Right renal pelvis (tissue), 4 donors: ENCODE measurements at places on chromosomes 13 and 19.

GRCh38 chr13:68690567-68690966 is 1417.1 kb upstream of the ATXN8OS start:
- no peak for DNase-seq

GRCh38 chr19:30479231-30479630 is 107.0 kb downstream of the ZNF536 start:
- no peak for DNase-seq

- no peak for DNase-seq
Observed at GRCh38 chr19:44003461-44004009, 778 bp downstream of the ZNF230 start.

GRCh38 chr19:36182612-36183244 is 30.5 kb upstream of the COX7A1 start:
- DNase-seq = no peak

DNA sequence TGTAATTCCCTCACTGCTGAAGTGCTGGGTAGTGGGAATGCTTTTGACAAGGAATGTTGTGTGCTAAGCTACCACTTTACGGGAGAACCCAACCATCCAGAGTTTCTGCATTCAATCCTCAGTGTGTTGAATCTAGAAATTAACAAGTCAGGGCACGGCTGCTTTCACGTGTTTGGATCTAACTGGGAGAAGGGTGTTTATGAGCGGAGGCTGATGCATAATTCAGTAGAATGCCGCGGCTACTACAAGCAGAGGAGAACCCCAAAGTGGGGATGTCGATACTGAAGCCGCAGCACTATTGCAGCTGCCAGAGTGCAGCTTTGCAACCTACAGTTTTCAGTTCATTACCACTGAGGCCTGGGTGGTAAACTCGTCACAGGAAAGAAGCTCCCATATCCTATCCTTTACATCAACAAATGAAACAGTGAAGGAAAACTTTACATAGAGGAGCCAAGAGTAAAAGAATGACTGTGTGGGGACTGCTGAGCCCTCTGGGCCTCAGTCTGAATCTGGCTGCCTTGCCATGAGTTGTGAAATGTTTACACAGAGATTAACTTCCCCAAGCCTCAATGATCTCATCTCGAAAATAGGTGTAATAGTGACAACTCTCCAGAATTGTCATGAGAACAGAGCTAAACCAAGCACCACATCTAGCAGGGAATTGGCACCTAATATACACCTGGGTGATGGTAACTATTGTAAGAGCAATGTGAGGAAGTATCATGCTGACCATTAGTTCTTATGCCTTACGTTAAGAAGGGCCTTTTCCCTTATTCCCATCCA is 531.7 kb downstream of the MYO16 start:
- no peak for DNase-seq

- DNase-seq = no peak
Observed at GRCh38 chr13:93001866-93002461, 224.6 kb upstream of the GPC6 start.

GRCh38 chr13:62040078-62040477 is 624.4 kb upstream of the PCDH20 start:
- DNase-seq = no peak

DNA sequence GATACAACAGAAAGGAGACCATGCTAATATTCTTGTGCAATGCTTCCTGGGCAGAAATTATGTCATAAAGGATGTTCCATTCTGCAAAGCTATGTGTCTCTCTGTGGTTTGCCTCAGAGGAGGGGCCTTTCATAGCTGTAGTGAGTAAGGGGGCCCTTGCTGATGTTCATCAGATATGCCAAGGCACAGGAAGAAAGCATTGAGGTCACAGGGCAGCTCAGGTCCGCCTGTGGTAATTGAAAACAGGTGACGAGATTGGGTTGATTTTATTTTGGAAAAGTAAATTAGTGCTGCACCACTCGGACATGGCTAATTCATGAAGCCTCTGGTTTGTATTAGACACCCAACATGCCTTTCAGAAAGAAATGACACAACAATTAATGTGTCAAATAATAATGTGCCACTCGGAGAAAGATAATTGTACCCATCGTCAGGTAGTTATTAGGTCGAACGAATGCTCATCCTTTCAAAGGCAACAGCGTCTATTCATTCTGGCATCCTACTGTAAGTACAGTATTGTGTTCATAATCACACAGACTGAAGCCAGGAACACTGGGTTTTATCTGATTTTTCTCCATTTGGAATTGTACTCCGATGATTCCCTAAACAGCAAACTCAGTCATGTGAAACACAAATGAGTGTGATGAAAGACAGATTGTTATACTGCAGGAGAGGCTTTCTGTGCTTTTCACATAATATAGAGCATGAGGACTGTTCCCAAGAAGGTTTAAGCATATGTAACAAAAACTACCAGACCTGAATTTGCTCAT is 421.6 kb upstream of the KLF12 start:
- DNase-seq = no peak

GRCh38 chr19:980133-980998 is 3.8 kb upstream of the WDR18 start:
- DNase-seq = no peak

GRCh38 chr13:50574731-50575130 is 268.8 kb downstream of the DLEU7 start:
- DNase-seq = no peak

DNA sequence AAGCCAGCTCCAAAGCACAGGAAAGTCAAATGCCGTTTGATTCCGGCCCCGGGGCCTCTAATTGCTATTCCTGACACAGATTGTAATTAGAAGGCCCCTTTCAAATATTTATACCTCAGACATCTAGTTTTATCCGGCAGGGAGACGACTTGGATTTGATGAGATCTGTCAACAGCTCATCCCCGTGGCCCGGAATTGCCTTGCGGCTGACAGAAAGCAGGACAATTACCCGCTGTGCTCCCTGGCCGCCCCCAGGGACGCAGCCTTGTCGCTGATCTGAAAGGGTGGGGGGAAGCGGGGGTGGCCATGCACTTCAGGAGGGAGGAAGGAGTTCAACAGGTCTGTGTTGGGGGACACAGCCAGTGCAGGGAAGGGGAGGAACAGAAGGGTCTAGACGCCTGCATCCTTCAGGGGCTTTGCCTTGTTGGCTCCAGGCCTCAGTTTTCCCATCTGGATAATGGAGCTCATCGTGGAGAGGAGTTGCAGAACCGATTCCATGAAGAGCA is 1.8 kb upstream of the SHD start:
- no peak for DNase-seq

DNA sequence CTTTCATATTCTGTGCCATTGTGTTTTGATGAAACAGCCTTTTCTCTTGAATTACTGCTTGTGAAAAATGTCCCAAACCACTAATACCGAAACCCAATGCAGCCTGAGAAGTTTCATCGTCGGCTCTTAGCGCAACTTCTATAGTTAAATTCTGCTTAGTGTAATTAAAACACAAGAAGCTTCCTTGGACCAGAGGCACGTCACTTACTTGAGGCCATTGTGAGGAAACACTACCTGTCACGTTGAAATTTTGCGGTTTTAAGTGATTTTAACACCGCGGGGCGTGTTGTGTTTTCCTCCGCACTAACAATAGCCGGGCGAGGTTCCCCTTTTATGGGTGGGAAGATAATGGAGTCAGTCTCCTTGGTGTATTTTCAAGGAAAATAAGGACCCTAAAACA is 70.9 kb downstream of the GGACT start:
- DNase-seq = no peak

DNA sequence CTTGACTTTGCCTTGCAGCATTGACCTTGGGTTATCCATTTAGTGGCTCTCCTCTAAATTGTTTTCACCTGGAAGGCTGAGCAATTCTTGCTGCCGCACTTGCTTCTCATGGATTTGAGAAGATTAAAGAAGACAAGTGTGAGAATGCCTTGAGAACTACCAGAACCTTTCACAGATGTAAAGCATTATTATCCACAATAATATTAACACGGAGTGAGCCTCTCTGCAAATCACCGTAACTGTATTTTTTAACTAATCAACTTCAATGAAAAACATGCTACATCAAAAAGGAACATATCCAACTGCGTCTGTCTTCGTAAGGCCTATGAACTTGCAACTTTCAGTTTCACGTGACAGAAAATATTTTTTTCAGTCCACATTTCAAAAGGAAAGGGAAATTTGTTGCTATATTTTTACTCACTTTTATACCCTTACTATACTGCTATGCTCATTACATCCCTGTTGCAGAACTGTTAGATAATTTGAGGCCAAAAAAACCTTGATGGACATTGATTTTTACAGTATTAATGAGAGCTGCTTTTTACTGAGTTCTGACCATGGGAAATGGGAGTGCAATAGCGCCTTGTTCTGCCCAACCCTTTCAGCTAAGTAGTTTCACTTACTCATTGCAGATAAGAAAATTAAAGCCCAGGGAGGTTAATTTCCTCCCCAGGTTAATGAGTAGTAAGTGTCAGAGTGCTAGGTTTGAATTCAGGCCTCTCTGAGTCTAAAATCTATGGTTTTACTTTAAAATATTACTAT is 93.8 kb upstream of the RAP2A start:
- DNase-seq = no peak

- DNase-seq = no peak
Observed at GRCh38 chr13:52925775-52926285, 77.4 kb upstream of the PCDH8 start.

- no peak for DNase-seq
Observed at GRCh38 chr13:29698106-29698505, 102.6 kb upstream of the SLC7A1 start.

DNA sequence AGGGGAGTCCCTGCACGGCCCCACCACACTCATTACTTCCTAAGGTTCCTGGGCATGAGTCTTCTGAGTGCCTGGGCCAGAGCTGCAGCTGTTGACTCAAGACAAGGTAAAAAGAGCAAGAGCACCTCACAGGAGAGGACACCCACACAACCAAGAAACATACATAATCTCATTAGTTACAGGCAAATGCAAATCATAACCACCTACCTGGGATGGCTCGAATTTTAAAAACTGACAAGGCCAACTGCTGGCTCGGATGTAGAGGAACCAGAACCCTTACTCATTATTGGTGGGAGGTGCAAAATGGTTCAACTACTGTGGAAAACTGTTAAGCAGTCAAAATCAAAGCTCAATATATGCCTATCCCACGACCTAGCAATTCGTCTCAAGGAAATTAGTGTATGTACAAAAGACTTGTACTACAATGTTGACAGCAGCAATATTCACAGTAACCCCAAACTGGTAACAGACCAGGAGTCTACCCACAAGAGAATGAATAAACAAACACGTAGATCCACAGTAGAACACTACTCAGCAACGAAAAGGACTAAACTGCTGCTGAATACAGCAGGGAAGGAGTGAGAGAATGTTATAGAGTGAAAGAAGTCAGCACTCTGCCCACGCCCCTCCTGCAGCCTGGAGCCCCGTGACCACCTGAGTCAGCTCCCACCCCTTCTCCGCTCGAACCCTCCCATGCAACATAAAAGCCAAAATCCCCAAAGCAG is 15.8 kb downstream of the AKT2 start:
- DNase-seq = no peak

GRCh38 chr19:19588546-19588945 is 29.9 kb downstream of the PBX4 start:
- no peak for DNase-seq

DNA sequence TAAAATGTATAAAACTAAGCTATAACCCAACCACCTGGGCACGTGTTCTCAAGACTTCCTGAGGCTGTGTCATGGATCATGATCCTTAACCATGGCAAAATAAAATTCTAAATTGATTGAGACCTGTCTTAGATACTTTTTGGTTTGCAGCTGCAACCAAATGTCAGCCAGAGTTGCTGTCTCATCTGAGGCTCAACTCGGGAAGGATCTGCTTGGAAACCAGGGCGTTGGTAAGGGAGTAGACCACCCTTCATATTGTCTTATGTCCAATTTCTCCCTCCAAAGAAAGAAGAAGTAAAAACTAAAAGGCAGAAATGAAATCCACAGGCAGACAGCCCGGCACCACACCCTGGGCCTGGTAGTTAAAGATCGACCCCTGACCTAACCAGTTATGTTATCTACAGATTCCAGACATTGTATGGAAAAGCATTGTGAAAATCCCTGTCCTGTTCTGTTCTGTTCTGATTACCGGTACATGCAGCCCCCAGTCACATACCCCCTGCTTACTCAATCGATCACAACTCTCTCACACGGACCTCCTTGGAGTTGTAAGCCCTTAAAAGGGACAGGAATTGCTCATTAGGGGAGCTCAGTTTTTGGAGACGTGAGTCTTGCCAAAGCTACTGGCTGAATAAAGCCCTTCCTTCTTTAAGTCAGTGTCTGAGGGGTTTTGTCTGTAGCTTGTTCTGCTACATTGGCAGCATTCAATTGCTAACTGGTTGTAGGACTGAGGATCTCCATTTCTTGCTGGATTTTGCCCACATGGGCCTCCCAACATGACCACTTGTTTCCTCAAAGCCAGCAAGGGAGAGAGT is 22.9 kb upstream of the IGSF23 start:
- no peak for DNase-seq

DNA sequence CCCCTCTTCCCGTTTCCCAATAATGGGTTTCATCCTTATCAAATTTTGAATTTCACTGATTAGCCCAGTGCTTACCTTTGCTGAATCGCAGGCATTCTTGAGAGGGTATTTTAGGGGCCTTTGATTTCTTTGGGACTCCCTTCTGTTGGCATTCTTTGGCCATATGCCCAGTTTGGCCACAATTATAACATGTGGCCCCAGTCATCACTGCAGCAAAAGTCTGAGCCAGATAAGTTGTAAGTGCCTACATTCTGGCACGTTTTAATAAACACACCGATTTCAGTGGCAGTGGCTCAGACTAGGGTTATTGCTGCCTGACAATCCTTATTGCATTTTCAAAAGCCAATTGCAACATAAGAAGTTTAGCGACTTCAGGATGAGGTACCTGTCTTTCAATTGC is 41.4 kb downstream of the ZNF726 start:
- DNase-seq = no peak
